IMR-90 (cell line): ENCODE measurements at places on chromosomes 12 and 14. TPM values are rescaled to one million over a fixed set of nuclear protein-coding genes. Genes with fewer than 3 reads are reported as not detected.

DNA sequence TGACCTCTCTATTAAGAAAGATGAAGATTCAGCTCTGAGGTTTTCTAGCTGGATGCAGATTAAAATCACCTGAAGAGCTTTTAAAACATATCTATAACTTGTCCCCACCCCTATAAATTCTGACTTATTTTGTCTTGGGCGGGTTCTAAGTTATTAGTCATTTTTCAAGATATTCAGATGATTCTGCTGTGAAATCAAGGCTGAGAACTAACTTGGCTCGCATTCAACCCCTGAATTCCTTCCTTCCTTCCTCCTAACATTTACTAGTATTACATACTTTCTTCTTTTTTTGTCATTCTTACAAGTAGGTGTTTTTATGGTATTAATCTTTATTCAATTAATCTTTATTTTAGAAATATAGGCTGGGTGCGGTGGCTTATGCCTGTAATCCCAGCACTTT, 55.4 kb downstream of the SSPN start:
- no peak overlapping the region for H3K4me3 ChIP-seq
- H3K36me3 ChIP-seq = no peaks in the 10 kb centered on the region
- no peak overlapping the region for H3K27ac ChIP-seq
- no peaks in the 10 kb centered on the region; the same call in 1 of the 2 replicates for H3K27me3 ChIP-seq
- 0 out of 2 replicates have a peak, but pooled peaks cover 2% of the 10 kb centered on the region for H3K4me1 ChIP-seq

GRCh38 chr14:104556256-104557021, 23.1 kb upstream of the C14orf180 start:
- no peak overlapping the region for H3K4me3 ChIP-seq
- no peaks in the 10 kb centered on the region for H3K4me1 ChIP-seq
- H3K27ac ChIP-seq = no peak overlapping the region
- no peak for DNase-seq
- no peaks in the 10 kb centered on the region for H3K36me3 ChIP-seq
- H3K27me3 ChIP-seq = peaks cover 6% of the 10 kb centered on the region; the same call in 1 of the 2 replicates

DNA sequence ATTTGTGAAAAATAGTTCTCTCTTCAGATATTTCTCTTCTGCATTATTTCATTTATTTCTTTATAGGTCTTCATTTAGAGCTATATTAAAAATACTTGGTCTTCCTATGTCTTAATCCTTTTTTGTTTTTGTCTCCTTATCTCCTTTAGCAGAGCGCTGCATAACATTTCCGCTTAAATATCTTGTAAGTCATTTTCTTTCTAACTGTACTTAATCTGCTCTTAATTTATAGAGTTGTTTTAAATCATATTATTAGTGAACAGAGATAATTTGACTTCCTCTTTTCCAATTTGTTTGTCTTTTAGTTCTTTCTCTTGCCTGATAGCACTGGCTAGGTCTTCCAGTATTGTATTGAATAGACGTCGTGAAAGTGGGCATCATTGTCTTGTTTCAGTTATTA, 18.0 kb downstream of the LUM start:
- H3K27me3 ChIP-seq = no peaks in the 10 kb centered on the region
- H3K4me3 ChIP-seq = no peak overlapping the region
- H3K4me1 ChIP-seq = no peaks in the 10 kb centered on the region
- H3K27ac ChIP-seq = no peak overlapping the region
- DNase-seq = no peak

DNA sequence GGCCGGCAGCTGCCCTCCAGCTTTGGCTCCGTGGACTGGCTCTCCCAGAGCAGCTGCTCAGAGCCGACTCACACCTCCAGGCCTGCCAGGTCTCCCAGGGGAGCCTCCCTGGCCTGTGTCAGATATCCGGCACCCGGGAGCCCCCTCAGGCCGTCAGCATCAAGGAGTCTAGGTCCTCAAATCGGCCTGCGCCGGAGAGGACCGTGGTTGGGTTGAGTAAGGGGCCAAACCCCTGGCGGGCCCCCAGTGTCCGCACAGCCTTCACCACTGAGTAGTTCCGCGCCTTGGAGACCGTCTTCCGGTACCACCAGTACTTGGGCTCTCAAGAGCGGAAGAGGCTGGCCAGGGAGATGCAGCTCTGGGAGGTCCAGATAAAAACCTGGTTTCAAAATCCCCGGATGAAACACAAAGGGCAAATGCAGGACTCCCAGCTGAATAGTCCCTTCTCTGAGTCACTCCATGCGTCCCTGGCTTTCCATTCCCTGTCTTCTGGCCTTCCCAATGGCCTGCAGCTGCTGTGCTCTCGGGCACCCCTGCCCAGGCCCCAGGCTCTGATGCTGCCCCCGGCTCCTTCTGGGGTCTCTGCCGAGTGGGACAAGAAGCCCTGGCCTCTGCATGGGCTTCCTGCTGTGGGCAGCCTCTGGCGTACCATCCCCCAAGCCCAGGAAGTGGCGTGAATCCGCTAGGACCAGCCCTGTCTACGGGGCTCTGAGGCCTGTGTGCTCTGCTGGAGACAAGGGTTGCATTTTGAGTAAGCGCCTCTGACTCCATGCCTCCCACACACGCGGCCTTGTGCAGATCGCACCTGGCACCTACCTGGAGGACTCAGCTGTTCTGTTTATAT, 245.1 kb upstream of the ATXN7L3B start:
- H3K36me3 ChIP-seq = no peaks in the 10 kb centered on the region
- H3K4me3 ChIP-seq = no peak overlapping the region
- H3K27ac ChIP-seq = no peak overlapping the region
- H3K27me3 ChIP-seq = no peaks in the 10 kb centered on the region
- DNase-seq = no peak

- H3K27me3 ChIP-seq = peaks cover 16% of the 10 kb centered on the region
- H3K4me1 ChIP-seq = no peaks in the 10 kb centered on the region
- no peak overlapping the region for H3K4me3 ChIP-seq
- no peaks in the 10 kb centered on the region for H3K36me3 ChIP-seq
- no peak for DNase-seq
- H3K27ac ChIP-seq = no peak overlapping the region
Observed at GRCh38 chr12:5000204-5000603, 43.5 kb upstream of the KCNA5 start.

DNA sequence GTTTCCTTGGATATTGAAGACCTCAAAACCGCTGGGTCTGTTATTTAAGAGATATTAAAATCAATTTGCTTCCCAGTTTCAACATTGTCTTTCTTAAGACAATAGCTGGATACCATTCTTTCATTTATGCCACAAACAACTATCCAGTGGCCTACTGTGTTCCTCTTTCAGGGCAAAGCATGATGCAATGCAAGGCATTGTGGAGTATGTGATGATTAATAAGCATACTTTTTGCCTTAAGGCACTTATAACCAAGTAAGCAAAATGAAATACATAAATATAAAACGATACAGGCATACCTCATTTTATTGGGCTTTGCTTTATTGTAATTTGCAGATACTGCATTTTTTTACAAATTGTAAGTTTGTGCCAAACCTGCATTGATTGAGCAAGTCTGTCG, 45.5 kb downstream of the SCN8A start:
- H3K27me3 ChIP-seq = no peaks in the 10 kb centered on the region
- peaks cover 4% of the 10 kb centered on the region; the same call in 1 of the 2 replicates for H3K4me1 ChIP-seq
- H3K4me3 ChIP-seq = no peak overlapping the region

Gene GPN3
- total RNA-seq = 7.7 and 24.7 TPM in 2 replicates

Gene OR4E2
- not detected in 2 replicates for total RNA-seq
